Fibroblast of the aortic adventitia (primary cell): ENCODE measurements at places on chromosomes 5 and 9.

GRCh38 chr5:110880413-110880812 is 141.6 kb downstream of the SLC25A46 start:
- DNase-seq: peak; percentile 99

GRCh38 chr5:122907276-122907675 is 61.9 kb downstream of the SNX24 start:
- peak; percentile 90 for DNase-seq

DNA sequence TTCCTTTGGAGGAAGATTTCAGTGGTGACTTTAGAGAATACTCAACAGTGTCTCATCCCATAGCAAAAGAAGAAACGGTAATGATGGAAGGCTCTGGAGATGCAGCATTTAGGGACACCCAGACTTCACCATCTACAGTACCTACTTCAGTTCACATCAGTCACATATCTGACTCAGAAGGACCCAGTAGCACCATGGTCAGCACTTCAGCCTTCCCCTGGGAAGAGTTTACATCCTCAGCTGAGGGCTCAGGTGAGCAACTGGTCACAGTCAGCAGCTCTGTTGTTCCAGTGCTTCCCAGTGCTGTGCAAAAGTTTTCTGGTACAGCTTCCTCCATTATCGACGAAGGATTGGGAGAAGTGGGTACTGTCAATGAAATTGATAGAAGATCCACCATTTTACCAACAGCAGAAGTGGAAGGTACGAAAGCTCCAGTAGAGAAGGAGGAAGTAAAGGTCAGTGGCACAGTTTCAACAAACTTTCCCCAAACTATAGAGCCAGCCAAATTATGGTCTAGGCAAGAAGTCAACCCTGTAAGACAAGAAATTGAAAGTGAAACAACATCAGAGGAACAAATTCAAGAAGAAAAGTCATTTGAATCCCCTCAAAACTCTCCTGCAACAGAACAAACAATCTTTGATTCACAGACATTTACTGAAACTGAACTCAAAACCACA is 67.4 kb downstream of the VCAN start:
- DNase-seq: no peak

DNA sequence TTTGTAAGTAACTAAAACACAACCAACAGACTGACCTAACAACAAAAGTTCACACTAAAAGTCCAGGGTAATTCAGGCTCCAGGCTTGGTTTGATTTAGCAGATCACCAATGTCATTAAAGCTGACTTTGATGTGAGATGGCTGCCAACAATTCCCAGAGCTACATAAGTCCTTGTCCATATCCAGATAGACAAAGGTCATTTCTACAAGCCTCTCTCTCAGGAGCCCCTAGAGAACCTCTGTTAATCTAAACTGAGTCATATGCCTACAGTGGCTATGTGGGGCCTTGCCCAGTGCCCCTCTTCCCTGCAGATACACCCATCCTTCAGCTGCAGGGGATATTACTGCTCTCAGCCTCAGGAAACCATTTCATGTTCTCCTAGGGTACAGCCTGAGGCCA is 18.2 kb upstream of the ANP32B start:
- no peak for DNase-seq

GRCh38 chr5:85906460-85906859 is 711.3 kb upstream of the COX7C start:
- DNase-seq: no peak

- DNase-seq: peak; percentile 64
These were observed 59.8 kb downstream of the DOCK2 start for GRCh38 chr5:169696621-169697510.

DNA sequence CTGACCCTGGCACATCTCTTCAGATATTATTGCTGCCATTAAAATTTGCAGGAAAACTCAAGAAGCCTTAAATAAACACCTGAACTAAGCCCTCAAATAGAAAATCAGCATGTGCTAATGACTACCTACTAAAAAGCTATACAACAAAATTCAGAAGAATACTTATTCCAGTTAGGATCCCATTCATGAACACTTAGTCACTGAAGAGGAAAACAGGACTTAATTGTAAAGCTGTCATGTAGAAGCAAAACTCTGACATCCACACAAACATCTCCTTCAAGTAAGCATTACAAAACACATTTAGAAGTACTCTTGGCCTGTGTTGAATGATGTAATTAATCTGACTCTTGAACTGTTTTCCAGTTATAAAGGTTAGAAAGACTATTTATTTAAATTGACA is 19.9 kb downstream of the ELL2 start:
- no peak for DNase-seq

- DNase-seq: peak; percentile 89
These were observed 53.9 kb downstream of the RAI14 start for GRCh38 chr5:34709861-34710673.

DNA sequence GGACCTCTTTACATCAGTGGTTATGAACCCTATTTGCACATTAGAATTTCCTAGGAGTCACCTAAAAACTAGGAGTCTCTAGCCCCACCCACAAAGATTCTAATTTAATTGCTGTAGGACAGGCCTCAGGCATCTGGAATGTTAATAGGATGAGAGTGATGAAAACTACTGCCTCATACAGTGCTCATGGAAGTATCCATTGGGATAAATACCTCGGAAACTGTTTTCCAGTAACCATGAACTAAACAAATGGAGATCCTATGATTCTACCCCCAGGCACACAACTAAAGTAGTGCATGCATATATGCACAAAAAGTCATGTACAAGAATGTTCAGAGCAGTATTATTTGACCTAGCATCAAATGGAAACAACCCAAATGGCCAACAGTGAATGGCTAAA is 286.3 kb downstream of the DNAH5 start:
- DNase-seq: no peak

GRCh38 chr5:156036640-156037039 is 290.3 kb upstream of the SGCD start:
- no peak for DNase-seq

DNA sequence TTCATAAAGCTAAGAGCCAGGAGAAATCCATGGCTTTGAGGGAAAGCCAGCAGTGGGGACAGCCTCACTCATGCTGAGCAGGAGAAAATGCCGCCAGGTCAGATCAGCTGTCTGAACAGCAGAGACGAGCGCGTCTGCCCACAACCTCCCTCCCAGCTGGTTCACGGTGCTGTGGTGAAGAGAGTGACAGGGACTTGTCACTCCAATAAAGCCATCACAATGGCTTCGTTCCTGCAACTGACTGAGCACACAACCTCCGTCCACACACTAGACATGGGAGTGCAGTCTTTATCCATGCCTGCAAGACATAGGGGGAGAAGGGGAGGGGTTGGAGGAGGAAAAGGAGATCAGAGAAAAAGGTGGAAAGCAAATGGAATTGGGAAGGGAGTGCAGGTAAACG is 206.9 kb downstream of the GABBR2 start:
- no peak for DNase-seq
